ENCODE measurements at places on chromosomes 7 and 10.

DNA sequence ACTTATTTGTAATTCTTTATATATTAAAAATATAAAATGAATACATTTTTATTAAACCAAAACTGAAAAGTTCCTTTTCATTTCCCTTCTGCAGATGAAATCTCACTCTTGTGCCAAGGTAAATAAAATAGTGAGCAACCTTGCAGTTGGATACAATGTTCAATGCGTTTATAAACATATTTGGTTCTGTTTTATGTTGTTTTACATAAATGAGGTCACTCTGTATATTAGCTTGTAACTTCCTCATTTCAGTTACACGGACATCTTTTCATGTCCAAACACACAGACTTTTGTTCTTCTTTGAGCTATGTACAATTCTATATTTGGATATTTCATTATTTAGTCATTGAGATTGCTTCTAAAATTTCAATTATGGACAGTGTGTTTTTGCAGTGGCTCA is 107.7 kb downstream of the BBS9 start:
- DNase-seq, result no peak

DNA sequence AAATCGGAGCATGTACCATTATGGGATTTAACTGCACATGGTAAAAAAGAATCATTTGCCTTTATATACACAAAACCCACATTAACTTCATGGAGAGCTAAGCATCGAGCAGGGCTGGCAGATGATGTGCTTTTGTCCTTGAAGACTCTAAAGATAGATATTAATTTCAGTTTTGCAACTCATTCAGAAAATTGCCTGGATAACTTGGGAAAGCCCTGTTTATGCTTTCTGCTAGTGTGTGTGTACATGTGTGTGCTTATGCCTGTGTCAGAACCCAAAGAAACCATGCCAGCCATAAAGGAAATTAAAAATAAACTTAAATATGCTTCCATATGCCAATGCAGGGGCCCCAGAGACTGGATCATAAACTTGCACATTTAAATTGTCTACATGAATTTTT is 640.0 kb downstream of the PARD3 start:
- DNase-seq, result no peak

DNA sequence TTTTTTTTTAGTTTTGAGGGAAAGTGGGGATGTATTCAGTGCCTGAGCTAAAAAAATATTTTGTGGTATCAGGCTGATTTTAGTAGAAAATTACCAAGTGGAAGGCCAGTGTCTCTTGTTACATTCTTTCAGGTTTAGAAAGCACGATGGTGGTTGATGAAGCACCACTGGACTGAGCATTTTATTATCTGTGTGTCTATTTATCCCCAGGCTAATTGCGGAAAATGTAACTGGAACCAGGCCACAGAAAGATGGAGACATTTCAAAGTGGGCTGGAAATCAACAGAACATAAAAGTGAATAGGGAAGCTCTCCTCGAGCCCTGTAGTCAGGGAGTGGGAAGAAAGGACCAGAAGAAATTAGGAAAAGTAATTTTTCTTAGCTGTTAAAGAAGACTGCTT is 261.0 kb downstream of the STK31 start:
- peak; percentile 80 for DNase-seq

- DNase-seq, result no peak
These were observed 202.0 kb downstream of the ANK3 start for GRCh38 chr10:60187691-60188090.

DNA sequence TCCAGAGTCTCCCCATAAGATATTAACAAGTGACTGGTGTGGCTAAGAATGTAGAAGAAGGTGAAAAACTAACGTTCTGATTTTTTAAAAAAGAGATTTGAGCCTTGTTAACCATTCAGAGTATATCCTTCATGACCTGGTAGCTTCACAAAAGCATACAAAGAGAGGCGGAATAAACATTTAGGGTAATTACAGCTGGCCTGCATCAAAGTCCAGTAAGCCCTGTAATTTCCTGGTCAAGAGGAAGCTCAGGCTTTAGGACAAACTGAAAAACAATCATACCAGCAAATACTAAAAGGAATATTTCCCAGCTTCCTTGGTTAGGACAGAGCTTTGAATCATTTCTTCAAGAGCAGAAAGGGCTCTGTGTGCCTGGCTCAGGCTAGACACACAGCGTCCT is 165.2 kb downstream of the COBL start:
- DNase-seq, result no peak

- DNase-seq, result no peak
These were observed 19.8 kb downstream of the DNAJB12 start for GRCh38 chr10:72334825-72335393.

GRCh38 chr10:56622335-56622973 is 261.4 kb upstream of the ZWINT start:
- no peak for DNase-seq

DNA sequence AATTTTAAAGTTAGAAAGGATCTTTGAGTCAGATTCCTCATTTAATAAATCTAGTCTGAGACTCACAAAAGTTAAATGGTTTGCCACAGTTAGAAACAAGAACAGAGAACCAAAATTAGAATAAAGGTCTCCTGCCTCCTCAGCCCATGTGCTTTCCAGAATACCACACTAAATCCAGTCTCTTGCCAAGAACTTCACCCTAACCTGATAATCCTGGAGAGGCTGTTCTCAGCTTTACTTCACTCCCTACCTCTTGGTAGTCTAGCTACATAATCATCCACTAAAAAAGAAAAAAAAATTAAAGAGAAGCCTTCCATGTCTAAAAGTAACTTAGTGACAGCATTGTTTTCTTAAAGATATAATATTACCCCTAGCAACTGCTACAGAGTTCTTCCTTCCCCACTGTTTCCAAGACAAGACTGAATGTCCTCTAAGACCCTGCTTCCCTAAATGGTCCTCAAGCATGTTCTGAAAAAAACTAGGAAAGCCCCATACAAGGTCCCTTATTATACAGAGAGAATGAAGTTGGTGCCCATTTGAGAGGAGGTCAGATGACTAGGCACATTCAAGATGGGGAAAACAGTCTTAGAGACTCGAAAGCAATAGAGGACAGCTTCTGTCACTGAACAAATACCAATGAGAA is 56.8 kb downstream of the ZNF438 start:
- no peak for DNase-seq

- DNase-seq, result no peak
These were observed 118.3 kb downstream of the PPP1R17 start for GRCh38 chr7:31805209-31805818.

DNA sequence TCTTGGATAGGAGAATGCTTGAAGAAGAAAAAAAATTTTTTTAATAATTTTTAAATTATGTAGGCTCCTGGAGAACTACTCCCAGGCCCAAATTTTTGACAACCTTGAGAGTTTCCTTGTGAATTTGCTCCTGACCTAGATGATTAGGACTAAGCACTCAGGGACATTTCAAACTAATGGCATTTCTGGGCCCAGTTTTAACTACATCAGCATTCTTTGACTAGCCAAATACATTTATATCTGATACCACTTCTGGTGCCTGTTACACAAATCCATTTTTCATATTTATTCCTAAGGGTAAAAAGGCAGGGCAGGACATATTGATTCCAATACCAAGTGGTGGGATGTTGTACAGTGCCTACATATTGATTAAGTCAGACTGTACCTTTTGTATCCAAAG is 60.8 kb upstream of the CC2D2B start:
- no peak for DNase-seq

DNA sequence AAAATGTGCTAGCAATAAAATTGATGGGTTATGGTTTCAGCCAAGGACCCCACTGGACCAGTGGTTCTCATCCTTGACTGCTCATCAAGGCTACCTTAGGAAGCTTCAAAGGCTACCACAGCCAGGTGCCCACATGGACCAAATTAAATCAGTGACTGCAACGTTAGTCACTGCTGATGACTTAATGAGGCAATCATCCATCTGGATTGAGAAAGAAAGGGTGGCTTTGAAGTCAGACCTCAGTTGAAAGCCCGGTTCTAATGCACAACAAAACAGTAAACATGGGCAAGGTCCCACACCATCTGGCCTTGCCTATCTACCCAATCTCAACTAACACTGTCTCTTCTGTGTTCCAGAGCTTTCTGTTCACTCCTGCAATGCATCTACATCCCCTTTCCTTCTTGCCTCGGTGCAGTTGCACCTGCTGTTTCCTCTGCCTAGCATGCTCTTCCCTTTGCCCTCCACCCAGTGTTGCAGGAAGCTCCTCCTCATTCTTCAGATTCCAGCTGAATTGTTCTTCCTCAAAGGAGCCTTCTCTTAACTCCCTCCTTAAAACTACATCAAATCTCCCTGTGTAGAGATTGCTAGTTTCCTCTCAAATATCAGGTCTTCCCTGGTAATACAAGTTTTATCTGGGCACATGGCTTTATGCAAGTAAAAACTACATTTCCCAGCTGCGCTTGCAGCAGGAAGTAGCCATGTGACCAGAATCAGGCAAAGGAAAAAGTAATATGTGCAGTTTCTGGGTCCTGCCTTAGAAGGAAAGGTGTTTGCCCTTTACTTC is 10.3 kb upstream of the KCNK18 start:
- peak; percentile 38 for DNase-seq

- DNase-seq, result no peak
These were observed 4.1 kb upstream of the CDK14 start for GRCh38 chr7:90592033-90592432.

GRCh38 chr7:103150192-103150591 is 1.3 kb upstream of the NAPEPLD start:
- no peak for DNase-seq

GRCh38 chr7:128037081-128037480 is 5.8 kb upstream of the LRRC4 start:
- no peak for DNase-seq

All from EL (cell line).